ENCODE measurements at places on chromosomes 6 and 20.

- peak; percentile 65 for DNase-seq
These were observed 2.2 kb downstream of the TAF4 start for GRCh38 chr20:62063315-62063980.

GRCh38 chr20:15866916-15867730 is 706.1 kb downstream of the KIF16B start:
- DNase-seq, result no peak

DNA sequence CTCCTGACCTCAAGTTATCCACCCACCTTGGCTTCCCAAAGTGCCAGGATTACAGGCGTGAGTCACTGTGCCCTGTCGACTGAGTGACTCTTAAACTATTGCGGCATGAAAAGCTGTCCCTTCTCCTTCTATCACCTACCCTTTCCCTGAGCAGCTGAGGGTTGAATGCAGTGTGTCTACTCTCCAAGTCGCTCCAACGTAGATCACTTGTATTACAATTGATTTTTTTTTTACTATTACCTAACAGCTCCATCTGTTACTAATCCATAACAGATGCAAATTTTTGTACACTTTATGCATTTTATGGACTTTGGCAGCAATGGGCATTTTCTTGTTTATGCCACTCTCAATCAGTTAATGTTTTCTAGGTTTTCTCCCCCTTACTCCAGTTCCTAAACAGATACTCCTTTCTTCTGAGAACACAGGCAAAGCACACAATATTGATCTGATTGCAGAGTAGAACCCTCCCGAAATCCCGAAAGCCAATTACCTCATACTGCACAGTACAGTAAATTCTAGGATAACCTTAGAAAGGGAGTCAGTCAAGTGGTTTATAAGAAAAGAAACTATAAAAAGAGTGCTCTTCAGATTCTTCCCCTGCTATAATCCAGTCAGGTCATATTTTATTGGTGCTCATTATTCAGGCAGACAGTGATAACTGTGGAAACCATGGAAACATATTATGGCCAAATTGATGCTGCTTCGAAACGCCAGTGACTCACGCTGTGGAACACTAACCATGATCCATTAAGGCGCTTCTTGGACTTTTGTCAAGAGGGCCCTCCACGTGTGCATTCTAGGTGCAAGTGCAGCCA is 273.0 kb downstream of the ADGB start:
- no peak for DNase-seq

- no peak for DNase-seq
These were observed 11.5 kb downstream of the PEDS1 start for GRCh38 chr20:50141811-50142561.

GRCh38 chr20:19930426-19930825 is 86.7 kb upstream of the NAA20 start:
- DNase-seq, result no peak

GRCh38 chr6:11245381-11246256 is 13.2 kb upstream of the NEDD9 start:
- no peak for DNase-seq

DNA sequence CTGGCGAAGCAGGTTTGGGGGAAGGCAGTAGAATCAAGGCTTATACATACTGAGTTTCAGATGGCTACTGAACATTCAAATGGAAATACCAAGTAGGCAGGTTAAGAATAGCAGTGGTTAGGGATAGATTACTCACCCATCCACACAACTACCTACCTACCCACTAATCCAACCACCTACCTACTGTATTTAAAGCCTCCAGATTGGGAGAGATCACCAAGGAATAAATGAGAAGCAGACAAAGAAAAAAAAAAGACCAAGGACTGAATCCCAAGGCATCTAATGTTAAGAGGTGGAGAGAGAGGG is 68.3 kb upstream of the SMIM29 start:
- no peak for DNase-seq

- no peak for DNase-seq
These were observed 58.1 kb downstream of the NUS1 start for GRCh38 chr6:117733341-117733740.

DNA sequence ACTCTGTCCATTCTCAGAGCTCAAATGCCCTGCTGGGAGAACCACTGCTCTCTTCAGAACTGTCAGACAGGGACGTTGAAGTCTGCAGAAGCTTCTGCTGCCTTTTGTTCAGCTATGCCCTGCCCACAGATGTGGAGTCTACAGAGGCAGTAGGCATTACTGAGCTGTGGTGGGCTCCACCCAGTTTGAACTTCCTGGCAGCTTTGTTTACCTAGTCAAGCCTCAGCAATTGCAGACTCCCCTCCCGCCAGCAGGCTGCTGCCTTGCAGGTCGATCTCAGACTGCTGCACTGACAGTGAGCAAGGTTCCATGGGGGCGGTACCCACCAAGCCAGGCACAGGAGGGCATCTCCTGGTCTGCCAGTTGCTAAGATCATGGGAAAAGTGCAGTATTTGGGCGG is 21.8 kb upstream of the UFL1 start:
- DNase-seq, result no peak

DNA sequence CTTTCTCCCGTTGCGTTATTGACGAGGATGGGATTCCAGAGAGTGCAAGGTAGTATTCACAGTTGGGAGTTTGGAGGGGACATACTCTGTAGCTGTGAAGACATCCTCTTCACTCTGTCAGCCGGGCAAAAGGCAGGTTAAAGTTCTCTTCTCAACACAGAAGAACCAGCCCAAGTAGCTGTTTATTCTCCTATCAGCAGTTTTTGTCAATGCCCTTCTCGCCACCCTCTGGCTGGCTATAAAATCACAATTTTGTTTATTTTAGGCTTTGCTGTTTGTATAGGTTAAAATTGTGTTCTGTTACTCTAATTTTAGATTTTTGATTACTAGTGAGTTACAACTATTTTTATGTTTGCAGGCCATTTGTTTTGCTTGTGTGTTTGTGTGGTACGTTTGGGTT is 37.9 kb upstream of the MAS1 start:
- no peak for DNase-seq

DNA sequence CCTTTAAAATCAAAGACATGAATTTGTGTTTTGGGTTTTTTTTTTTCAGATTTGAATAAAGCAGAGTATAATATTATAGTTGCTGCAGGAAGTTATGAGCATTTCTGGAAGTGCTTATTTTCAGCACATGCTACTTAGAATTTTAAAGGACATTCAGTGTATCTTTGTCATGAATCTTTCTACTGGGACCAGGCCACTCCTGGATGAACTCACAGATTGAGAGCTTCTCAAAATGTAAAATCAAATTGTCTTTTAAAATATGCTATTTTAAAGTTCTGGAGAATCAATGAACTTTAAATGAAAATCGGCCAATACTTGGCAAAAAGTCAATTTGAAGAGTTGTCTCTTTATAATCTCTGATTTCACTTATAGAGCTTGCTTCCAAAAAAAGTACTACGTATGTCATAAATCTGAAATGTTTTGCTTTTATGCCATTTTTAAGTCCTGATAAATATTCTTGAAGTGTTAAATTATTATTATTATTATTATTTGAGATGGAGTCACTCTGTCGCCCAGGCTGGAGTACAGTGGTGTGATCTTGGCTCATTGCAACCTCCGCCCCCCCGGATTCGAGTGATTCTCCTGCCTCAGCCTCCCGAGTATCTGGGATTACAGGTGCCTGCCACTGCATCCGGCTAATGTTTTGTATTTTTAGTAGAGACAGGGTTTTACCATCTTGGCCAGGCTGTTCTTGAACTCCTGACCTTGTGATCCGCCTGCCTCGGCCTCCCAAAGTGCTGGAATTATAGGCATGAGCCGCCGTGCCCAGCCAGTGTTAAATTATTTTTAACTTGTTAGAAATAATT is 175.7 kb upstream of the AKAP12 start:
- DNase-seq, result no peak

DNA sequence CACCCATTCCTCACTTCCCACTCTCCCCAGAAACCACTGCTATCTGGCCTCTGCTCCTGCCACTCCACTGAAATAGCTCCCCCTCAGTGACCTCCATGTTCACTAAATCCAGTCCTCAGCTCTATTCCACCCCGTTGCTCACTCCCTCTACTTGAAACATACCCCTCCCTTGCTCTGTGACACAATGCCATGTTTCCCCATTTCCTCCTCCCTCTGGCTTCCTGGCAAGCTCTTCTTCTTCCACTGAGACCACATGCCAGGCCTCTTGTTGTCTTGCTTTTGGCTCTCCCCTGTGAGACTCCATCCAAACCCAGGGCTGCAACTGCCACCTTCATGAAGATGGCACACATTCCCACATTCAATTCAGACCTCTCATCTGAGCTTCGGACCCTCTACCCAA is 13.9 kb downstream of the TMEM151B start:
- DNase-seq, result no peak

DNA sequence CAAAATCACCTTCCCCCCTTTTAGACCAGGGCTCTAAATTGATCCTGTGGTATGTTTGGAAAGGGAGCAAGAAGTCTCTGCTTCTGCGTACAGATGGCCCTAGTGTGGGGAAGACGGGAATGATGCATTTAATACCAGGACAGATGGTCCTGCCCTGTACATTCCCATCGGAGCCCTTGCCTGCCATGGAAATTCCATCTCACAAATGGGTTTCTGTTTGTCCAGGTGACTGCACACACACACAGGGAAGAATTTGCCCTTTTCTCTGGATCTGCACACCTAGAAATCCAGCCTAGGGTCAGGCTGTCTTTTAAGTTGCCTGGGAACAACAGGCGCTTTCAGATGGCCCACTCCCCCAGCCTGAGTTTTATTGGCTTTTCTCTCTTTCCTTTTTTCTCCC is 1.3 kb downstream of the MAS1 start:
- DNase-seq, result no peak

- DNase-seq, result no peak
These were observed 196.5 kb downstream of the GMPR start for GRCh38 chr6:16434885-16435284.

DNA sequence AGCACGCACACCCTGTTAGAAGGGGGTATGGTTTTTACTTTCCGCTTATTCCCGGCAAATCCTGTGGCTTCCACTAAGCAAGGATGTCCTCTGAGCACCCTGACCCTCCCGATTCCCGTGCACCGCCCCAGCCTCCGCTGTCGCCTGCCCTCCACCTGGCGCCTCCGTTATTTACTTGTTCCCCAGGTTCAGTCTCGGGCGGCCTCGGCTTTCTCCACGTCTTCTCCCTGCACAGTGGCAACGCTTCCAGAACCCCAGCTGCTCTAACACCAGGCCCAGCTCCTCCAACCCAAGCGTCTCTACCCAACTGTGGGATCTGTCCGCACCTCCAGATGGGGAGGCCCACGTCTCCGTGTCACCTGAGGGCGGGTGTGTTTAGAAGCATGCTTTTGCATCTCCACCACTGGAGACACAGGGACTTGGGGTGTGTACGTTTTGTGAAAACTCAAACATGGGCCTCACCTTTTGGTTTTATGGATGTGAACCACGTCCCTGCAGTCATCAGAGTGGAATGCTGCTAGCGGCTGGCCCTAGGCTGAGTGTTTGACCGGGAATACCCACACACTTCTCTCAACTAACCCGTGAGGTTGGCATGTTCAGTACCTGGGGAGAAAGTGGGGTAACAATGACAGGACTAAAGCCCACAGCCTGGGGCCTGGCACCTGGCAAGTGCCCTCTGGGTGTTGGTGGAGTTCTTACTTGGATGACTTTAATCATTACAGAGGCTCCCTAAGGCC is 79.9 kb downstream of the THBS2 start:
- no peak for DNase-seq

GRCh38 chr6:1603708-1604107 is 6.0 kb upstream of the FOXC1 start:
- no peak for DNase-seq

DNA sequence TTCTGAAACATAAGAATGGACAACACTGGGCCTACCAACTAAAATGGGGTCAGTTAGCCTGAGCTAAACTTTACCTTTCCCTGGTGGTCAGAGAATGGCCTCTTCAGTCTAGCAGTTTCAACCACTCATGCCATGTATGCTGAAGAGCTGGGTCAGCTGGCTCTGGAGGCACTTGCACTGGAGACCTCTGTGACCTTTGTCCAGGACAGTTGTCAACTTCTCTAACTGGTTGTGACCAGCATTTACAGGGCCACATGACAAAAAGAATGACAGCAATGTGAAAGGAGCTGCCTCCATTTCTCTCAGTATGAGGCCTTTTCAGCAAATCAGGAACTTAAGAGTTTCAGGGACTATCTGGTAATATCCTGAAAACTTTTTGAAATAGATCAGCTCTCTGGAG is 59.9 kb upstream of the TMEM30A start:
- DNase-seq, result no peak

DNA sequence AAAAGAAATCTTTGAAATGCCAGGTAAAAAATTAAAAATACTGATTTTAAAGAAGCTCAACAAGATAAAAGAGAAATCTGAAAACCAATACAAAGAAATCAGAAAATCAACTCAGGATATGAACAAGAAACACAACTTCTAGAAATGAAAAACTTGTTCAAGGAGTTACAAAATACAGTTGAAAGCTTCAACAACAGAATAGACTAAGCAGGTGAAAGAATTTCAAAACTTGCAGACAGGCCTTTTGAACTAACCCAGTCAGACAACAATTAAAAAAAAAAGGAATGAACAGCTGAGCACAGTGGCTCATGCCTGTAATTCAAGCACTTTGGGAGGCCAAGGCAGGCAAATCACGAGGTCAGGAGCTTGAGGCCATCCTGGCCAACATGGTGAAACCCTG is 57.8 kb downstream of the PDSS2 start:
- no peak for DNase-seq

- DNase-seq, result no peak
These were observed 21.9 kb upstream of the SGK2 start for GRCh38 chr20:43536817-43537440.

DNA sequence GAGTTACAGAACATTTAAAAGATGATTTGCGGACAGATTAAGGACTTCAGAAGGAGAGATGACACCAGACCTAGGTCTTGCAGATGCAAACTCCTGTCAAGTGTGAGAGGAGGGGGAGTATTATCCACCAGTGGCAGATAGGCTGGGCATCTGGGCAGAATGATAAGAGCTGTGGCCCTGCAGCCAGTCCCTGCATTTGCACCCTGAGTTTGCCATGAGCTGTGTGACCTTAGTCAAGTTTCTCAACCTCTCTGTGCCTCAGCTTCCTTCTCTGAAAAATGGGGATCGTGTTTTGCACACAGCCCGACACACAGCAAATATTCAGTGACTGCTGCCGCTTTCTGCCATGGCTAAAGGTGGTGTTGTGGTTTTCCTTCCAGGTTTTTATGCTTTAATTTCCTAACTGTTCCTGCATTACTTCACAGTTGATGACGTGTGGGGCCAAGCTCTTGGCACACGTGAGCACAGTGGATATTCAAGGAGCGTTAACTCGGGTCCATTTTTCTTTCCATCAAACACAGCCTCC is 516.2 kb downstream of the CDH26 start:
- no peak for DNase-seq

DNA sequence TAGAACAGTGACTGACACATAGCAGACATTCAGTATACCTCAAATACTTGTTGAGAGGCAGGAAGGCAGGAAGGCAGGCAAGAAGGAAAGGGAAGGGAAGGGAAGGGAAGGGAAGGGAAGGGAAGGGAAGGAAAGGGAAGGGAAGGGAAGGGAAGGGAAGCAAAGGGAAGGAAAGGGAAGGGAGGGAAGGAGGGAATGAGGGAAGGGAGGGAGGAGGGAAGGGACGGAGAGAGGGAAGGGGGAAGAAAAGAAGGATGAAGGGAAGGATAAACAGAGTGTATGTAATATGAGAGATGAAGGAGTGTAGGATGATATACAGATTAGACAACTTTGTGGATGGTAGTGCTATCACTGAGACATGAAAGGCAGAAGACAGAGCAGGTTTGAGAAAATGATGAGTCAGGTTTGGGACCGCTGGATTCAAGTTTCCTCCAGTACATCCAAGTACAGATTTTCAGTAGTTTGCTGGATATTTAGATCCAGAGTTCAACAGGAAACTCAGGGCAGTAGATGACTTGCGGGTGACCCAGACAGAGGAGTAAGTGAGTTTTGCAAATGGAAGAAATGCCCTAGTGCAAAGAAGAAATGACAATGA is 85.9 kb downstream of the MAFB start:
- DNase-seq, result no peak
